ENCODE measurements at places on chromosomes 7 and 10.

GRCh38 chr10:120710076-120710475 is 141.1 kb upstream of the WDR11 start:
- no peak for DNase-seq

DNA sequence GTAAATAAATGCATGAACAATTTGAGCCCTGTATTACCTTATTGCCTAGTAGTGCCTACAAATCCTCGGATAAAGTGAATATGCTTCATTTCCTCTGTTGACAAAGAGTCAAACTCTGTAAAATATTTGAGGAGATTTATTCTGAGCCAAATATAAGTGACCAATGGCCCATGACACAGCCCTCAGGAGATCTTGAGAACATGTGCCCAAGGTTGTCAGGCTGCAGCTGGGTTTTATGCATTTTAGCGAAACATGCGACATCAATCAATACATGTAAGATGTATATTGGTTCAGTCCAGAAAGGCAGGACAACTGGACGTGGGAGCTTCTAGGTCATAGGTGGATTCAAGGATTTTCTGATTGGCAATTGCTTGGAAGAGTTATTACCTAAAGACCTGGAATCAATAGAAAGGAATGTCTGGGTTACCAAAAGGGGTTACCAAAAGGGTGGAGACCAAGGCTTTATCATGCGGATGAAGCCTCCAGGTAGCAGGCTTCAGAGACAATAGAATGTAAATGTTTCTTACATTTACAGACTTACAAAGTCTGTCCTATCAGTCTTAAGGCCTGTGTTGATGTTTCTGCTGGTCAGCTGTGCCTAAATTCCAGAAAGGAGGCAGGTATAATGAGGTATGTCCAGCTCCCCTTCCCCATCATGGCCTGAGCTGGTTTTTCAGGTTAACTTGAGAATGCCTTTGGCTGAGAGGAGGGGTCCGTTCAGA is 220.1 kb upstream of the FZD1 start:
- DNase-seq = no peak

GRCh38 chr10:76354921-76355320 is 923.5 kb downstream of the LRMDA start:
- DNase-seq = no peak

GRCh38 chr10:30542001-30542894 is 87.3 kb downstream of the LYZL2 start:
- DNase-seq = no peak

DNA sequence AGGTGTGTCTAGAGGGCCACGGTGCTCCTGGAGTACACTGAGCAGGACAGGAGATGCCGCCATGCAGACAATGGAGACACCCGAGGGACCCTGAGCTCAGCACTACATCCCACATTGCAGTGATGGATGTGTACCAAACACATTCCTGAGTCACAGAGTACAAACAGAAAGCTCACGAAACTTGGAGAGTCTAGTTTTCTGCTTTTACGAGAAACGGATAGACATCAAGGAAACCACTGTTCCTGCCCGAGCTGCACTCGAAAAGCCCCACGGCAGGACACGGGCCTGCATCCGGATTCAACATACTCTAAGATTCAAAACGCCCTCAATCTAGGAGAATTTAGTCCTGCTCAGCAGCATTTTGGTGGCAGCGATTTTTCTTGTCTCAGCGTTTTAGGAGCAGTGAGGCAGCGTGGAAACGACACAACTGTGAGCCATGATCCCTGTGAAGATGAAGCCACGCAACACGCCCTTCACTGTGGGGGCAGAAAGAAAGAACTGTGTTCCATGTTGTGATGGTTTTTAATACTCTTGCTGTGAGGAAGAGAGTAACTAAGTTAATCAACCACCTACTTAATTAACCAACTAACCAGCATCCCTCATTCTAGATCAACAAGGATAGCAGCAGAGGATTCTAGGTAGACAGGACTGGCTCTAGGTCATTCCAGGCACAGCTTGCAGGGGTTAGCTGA is 3.2 kb downstream of the TNS3 start:
- DNase-seq = no peak

DNA sequence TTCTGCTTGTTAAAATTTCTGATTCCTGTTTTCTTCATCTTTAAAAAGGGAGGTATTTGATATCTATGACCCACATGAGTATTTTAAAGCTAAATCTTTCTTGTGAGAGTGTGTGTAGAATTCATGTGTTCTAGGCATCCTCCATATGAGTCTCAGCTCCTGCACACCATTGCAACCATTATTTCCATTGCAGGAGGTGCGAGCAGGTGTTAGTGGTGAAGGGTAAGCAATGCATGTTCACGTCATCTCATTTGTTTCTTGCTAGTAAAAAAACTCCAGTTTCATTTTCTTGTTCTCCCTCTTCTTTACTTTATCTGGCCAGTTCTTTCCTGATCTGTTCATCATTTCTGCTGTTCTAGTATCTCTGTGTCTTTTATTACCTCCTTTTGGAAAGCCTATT is 100.5 kb downstream of the ADRA2A start:
- DNase-seq = no peak

GRCh38 chr7:107999779-108000560 is 3.0 kb downstream of the LAMB1 start:
- no peak for DNase-seq

DNA sequence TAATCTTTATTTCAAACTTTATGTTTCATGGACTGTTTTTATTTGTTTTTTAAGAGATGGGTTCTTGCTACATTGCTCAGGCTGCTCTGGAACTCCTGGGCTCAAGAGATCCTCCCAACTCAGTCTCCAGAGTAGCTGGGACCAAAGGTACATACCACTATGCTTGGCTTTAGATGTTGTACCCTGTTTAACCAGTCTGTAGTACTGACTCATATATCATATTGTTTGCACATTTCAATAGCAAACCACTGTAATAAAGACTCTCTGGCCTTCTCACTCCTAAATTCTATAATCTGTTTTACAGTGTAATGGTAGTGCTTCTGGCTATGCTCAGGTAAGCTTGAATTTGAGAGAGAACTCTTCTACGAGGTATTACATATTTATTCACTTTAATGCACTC is 413.6 kb upstream of the PCDH15 start:
- DNase-seq = no peak

GRCh38 chr10:121900443-121901174 is 27.2 kb downstream of the ATE1 start:
- no peak for DNase-seq

DNA sequence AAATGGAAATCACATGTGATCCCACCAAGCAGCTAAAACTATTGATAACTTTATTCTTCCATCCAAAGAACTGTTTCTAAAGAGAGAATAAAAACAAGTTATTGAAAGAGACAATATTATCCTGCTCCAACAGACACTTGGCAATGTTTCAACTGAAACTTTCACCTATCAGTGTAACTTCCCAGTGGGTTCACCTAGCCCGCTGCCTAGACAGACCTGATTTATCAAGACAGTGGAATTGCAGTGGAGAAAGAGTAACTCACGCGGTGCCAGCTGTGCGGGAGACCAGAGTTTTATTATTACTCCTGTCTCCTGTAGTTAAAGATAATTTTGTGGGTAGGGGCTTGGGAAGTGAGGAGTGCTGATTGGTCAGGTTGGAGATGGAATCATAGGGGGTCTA is 199.8 kb downstream of the AHR start:
- no peak for DNase-seq

- DNase-seq = no peak
Measured at GRCh38 chr7:135159359-135160085, 11.0 kb downstream of the CYREN start.

DNA sequence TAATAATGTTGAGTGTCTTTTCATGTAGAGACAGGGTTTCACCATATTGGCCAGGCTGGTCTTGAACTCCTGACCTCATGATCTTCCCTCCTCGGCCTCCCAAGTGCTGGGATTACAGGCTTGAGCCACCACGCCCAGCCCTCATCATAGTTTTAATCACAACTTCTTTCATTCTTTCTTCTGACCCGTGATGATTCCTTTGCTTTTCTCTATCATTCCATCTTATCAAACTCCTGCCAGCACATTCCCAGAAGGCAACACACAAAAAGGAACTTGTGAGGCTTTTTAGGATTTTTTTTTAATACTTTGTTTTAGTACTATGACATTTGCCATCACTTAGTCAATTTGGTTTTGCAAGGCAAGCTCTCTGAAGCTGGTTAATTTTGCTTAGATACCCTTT is 77.5 kb upstream of the MEOX2 start:
- no peak for DNase-seq

GRCh38 chr7:76244781-76245391 is 43.2 kb downstream of the SRRM3 start:
- no peak for DNase-seq

All from activated CD8-positive, alpha-beta memory T cell treated with anti-CD3 and anti-CD28 coated beads for 1 hour (primary cell).